ENCODE measurements at places on chromosomes 3 and 15.

DNA sequence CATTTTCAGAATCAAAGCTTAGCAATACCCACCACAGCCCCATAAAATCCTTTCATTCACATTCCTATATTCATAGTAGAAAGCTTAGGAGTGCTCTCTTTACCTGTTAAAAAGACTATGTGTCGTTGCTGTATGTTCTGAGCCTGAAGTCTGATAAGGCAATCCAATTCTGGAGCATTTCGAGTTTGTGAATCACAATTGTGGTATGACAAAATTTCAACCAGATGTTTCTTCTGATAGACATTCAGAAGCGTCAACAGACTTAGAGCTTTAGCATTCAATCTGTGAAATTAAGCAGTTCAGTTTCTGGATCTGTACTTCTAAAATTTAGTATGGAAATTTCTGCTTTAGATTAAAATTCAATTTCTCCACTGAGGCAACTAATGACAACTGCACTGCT lies 58.3 kb downstream of the TASOR start:
- no peak for DNase-seq

DNA sequence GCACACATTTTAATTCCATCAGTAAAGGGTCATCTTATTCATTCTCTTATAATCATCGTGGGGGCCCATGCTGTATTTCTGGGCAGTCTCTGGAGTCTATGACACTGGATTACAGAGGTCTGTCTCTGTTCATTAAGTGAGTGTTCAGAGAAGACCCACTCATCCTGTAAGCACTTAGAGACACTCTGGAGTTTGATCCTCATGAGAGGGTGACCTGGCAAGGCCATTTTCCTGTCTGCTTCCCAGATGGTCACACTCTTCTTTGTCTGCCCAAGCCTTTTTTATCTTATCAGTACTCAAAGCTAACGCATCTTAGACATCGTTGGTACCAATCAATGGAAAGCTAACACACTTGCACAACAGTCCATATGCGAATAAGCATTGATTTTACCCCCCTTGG lies 333.1 kb downstream of the RORA start:
- DNase-seq = no peak

DNA sequence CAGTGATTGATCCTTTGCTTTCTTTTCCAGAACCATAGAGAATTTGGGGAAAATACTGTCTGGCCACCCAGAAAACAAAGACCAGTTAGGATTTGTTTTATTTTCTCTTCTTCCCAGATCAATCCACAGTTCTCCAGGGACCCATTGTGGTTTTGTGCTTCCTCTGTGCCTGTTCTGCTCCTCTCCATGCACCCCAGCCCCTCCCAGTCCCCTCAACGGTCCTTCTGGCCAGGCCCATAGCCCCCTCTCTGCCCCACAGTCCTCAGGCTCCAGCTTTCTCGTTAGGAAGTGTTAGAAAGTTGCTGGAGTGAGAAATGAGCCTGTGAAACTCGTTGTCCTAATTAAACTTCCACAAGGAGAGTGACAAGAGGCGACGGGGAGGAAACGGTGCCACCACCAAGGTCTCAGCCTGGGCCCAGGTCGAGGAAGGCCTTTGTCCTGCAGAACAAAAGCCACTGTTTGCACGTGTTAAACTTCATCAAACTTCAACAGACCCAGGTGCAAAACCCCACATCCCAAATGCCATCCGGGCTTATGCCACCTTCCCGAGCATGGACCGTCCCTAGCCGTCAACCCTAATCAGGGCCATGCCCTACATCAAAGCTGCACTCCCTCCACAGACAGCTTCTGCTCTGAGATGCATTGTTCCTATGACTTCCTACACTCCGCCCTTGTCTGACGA lies 18.7 kb upstream of the ALDH1A3 start:
- DNase-seq = no peak

- no peak for DNase-seq
These were observed 180.6 kb downstream of the LSAMP start for GRCh38 chr3:116264546-116265319.

GRCh38 chr3:195162033-195162669 lies 108.8 kb downstream of the XXYLT1 start:
- DNase-seq = no peak

- DNase-seq = no peak
These were observed 154.1 kb upstream of the CBLB start for GRCh38 chr3:106022913-106023312.

- no peak for DNase-seq
These were observed 53.7 kb downstream of the DHX30 start for GRCh38 chr3:47856669-47857068.

GRCh38 chr3:149129326-149130205 lies at the start of gene HPS3:
TSS of gene HPS3 (plus strand) at chr3:149129638. CDS start at chr3:149129724, 86 bp downstream.
- DNase-seq = peak; percentile 67

GRCh38 chr3:21839592-21839991 lies 88.6 kb upstream of the ZNF385D start:
- DNase-seq = no peak

DNA sequence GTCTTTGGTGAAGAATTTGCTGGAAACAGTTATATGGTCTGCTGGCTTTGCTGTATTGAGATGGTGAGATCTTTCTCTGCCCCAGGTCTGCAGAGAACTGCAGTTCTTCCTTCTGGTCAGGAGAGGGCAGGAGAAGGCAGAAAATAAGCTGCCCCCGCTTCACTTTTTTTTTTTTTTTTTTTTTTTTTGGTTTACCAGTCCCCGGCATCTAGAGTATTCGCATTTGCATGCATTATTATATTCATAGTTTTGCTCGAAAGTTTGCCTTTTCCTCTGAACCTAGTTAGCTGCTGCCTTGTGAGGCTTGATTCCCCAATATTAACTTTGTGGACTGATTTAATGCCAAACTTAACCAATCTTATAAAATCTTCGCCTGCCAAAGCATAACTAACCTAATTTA lies 10.6 kb upstream of the PARL start:
- peak; percentile 25 for DNase-seq

- no peak for DNase-seq
These were observed 795.4 kb upstream of the SEMA6D start for GRCh38 chr15:46921891-46922290.

GRCh38 chr3:39075910-39076309 lies 24.1 kb downstream of the WDR48 start:
- no peak for DNase-seq

GRCh38 chr15:34223904-34224596 lies 766 bp upstream of the EMC4 start:
- DNase-seq = no peak

DNA sequence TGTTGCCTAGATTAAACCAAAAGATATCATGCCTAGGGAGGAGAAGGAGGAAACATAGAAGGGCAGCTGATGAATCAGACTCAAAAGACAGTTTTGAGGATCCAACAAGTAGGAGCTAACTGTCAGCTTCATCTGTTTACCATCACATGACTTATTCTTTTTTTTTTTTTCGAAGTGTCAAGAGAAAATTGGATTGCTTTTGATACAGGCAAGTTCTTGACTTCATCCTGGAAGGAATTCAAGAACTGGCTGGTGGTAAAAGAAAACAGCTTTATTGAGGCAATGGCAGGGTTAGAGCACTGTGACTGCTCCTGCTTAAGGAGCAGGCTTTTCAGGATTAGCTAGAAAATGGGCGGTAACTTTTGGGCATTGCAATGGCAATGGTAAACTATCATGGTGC lies 227.5 kb upstream of the KCNMB2 start:
- DNase-seq = no peak

GRCh38 chr3:24530471-24530870 lies 35.8 kb upstream of the THRB start:
- DNase-seq = no peak

- DNase-seq = no peak
These were observed 125.7 kb downstream of the PDZRN3 start for GRCh38 chr3:73498764-73499622.

DNA sequence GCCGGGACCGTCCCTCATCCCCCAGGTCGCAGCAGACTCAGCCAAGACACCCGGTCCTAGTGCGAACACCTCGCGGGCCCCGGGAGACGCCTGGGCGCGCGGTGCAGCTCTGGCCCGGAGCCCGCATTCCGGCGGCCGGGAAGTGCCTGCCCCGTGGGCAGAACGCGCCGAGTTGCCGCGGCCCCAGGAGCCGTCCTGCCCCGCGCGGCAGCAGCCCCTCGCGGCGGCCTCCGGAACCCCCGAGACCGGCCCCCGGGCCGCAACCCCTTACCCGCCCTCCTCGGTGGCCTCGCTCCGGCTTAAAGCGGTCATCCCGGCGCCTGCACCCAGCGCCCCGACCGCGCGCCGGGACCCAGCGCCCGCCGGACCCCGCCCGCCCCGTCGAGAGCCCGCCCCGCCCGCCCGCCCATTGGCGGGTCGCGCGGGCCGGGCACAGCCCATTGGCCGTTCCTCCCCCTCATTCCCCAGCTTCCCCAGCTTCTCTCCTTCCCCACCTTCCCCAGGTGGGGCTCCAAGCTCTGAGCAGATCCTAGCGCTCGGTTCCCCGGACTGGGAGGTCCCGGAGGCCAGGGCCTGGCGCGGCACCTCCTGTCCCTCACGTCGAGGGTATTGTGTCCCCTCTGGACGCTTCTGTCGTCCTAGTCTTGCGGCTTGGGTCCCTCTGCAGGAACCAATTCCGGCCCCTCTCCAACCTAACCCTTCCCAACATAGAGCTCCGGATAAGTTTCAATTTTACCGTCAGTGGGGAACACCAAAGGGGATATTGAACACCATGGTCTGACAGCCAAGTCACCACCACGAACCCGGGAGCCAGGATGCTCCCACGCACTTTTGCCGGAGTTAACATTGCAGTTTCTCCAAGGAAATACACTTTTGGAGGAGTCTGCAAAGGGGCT lies at the start of gene GRAMD2A:
Gene GRAMD2A (minus strand): TSS at position 328 of the 896 bp plus-strand sequence.
- no peak for DNase-seq

Measured in DMS79 (cell line).